HFFc6 (cell line): ENCODE measurements at places on chromosomes 12 and 14. TPM values are rescaled to one million over a fixed set of nuclear protein-coding genes. Genes with fewer than 3 reads are reported as not detected.
A peak's percentile ranks its signal among the peaks of the same experiment; 100 is the strongest.

GRCh38 chr12:123026094-123026853, 45.8 kb downstream of the ARL6IP4 start:
- H3K36me3 ChIP-seq: no peaks in the 10 kb centered on the region
- H3K27ac ChIP-seq: no peak overlapping the region
- H3K4me1 ChIP-seq: peaks cover 15% of the 10 kb centered on the region
- no peak for DNase-seq
- no peak overlapping the region for H3K4me3 ChIP-seq

DNA sequence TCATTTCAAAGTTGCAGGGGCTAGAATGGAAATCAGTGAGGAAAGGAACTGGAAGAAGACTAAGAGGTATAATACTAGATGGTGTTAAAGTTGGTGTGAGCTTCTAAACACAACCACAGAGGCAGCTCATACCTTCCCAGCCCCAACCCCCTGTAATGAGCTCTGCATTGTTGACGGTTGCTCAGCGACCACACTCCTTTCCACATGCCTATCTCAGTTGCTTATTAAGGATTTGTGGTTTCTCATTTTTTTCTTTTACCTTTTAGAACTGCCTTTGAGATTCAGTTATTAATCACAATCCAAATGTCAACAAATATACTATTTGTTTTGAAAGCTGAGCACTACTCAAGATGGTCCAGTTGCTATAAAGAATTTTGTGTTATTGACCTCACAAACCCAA, 62.1 kb upstream of the KIF21A start:
- H3K4me1 ChIP-seq: no peaks in the 10 kb centered on the region
- H3K4me3 ChIP-seq: no peak overlapping the region

- no peak for DNase-seq
- H3K4me3 ChIP-seq: no peak overlapping the region
- peaks cover 47% of the 10 kb centered on the region for H3K4me1 ChIP-seq
- peaks cover 32% of the 10 kb centered on the region for H3K36me3 ChIP-seq
Observed at GRCh38 chr14:22569106-22569736, 19.8 kb downstream of the DAD1 start.

- no peak overlapping the region for H3K4me3 ChIP-seq
- H3K27ac ChIP-seq: no peak overlapping the region
- no peaks in the 10 kb centered on the region for H3K4me1 ChIP-seq
- DNase-seq: no peak
- H3K36me3 ChIP-seq: 0 out of 2 replicates have a peak, but pooled peaks cover 4% of the 10 kb centered on the region
Observed at GRCh38 chr12:129564768-129565167, 339.1 kb downstream of the TMEM132D start.

GRCh38 chr12:33589576-33590114, 150.0 kb upstream of the SYT10 start:
- no peak for DNase-seq
- H3K4me1 ChIP-seq: no peaks in the 10 kb centered on the region
- no peaks in the 10 kb centered on the region for H3K36me3 ChIP-seq
- H3K4me3 ChIP-seq: no peak overlapping the region

GRCh38 chr14:56494167-56494566, 85.4 kb upstream of the TMEM260 start:
- no peak overlapping the region for H3K4me3 ChIP-seq
- no peak for DNase-seq
- no peak overlapping the region for H3K27ac ChIP-seq
- H3K27me3 ChIP-seq: peaks cover 15% of the 10 kb centered on the region
- peaks cover 6% of the 10 kb centered on the region; the same call in 1 of the 2 replicates for H3K4me1 ChIP-seq

GRCh38 chr14:77924141-77924948, 124.4 kb downstream of the ADCK1 start:
- no peak overlapping the region for H3K4me3 ChIP-seq
- DNase-seq: no peak
- peaks cover 2% of the 10 kb centered on the region for H3K27me3 ChIP-seq
- no peaks in the 10 kb centered on the region for H3K4me1 ChIP-seq
- no peaks in the 10 kb centered on the region for H3K36me3 ChIP-seq
- H3K27ac ChIP-seq: no peak overlapping the region

GRCh38 chr12:12442548-12443071, 85.7 kb downstream of the BORCS5 start:
- H3K4me3 ChIP-seq: peak overlapping the region; percentile 52
- peak; percentile 63 for DNase-seq
- H3K27ac ChIP-seq: peak overlapping the region; percentile 88
- peaks cover 50% of the 10 kb centered on the region for H3K4me1 ChIP-seq
- peaks cover 15% of the 10 kb centered on the region for H3K36me3 ChIP-seq
- H3K27me3 ChIP-seq: no peaks in the 10 kb centered on the region

GRCh38 chr12:100868487-100868886, 73.9 kb downstream of the ANO4 start:
- no peak overlapping the region for H3K27ac ChIP-seq
- H3K4me1 ChIP-seq: no peaks in the 10 kb centered on the region
- no peaks in the 10 kb centered on the region for H3K36me3 ChIP-seq
- H3K27me3 ChIP-seq: no peaks in the 10 kb centered on the region
- no peak overlapping the region for H3K4me3 ChIP-seq
- DNase-seq: no peak

GRCh38 chr12:42744539-42745182, 155.1 kb upstream of the PRICKLE1 start:
- DNase-seq: peak; percentile 32
- H3K4me1 ChIP-seq: peaks cover 34% of the 10 kb centered on the region
- H3K36me3 ChIP-seq: peaks cover 24% of the 10 kb centered on the region; the same call in 1 of the 2 replicates
- no peak overlapping the region for H3K4me3 ChIP-seq
- H3K27me3 ChIP-seq: no peaks in the 10 kb centered on the region

Gene PAN2
- total RNA-seq: 13.0 to 14.9 TPM (median 14.2 TPM) in 3 replicates

Gene OTX2
- not detected in 3 replicates for total RNA-seq

Gene TAS2R42
- not detected in 3 replicates for total RNA-seq

Gene FIGNL2
- not detected in 3 replicates for total RNA-seq

Gene SIX6
- not detected in 3 replicates for total RNA-seq
